ENCODE measurements at places on chromosomes 2 and 18.

DNA sequence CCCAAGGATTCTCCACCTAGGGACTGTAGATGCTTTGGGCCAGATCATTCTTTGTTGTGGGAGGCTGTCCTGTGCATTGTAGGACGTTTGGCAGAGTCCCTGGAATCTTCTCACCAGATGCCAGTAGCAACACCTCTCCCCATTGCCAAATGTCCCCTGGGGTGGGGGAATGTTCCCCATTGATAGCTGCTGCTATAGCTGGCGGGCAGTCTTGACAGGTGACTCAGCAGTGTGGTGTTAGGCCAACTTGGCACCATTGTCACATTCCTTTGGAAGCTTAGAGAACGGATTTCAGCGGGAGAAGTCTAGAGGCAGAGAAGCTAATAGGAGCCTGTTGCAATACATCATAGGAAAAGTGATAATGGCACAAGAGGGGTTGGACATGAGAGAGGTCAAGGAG is 495.7 kb upstream of the SMIM21 start:
- DNase-seq, result no peak

DNA sequence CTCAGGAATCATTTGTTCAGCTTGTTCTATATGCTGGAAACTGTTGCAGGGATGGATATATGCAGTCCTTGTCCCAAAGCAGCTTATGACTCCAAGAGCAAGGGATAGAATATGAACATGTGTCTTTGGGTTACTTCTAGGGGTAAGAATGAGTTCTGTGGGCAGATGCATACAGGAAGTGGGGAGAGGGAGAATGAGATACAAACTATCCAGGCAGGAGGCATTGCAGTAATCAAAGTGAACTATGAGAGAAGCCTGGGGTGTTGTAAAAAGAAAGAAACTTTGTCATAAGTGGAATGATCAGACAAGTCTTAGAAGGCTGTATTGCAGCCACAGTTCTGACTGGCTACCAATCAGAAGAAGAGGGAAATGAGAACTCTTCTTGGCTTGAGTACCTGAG is 44.8 kb upstream of the RAB6D start:
- DNase-seq, result no peak

DNA sequence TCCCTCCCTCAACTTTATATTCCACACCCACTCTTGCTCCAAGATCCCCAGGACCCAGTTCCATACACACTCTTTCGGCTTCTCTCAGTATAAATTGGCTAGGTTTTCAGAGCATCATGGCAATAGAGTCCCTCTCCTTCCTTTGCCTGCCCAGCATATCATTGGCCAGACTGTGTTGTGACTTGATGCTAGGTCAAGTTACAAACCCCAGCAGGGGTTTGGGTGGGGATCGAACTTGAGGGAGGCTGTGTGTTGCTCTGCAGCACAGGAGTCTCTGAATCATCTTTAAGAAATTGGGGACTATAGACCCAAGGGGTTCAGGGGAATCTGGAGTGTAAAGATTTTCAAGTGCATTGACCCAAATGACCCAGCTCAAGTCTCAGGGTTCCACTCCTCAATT is 477.5 kb upstream of the MEIS1 start:
- DNase-seq, result no peak

- no peak for DNase-seq
Measured at GRCh38 chr2:127103243-127104165, 3.5 kb downstream of the BIN1 start.

GRCh38 chr18:3584266-3584861 is 134.4 kb downstream of the TGIF1 start:
- no peak for DNase-seq

All from stimulated activated naive CD8-positive, alpha-beta T cell treated with anti-CD3 and anti-CD28 coated beads, Interleukin-15, amount 100 ng/mL, for 72 hours (primary cell).